ENCODE measurements at places on chromosomes 7 and 10. TPM values are rescaled to one million over a fixed set of nuclear protein-coding genes. Genes with fewer than 3 reads are reported as not detected.

C10orf53 gene
- total RNA-seq = not detected

SPDYE11 gene
- total RNA-seq = not detected

CRYGN gene
- not detected for total RNA-seq

ZNF736 gene
- total RNA-seq = 7.9 TPM

AGMO gene
- total RNA-seq = not detected

CHRM2 gene
- total RNA-seq = not detected

CREB5 gene
- total RNA-seq = 1.7 TPM

IGFBP3 gene
- 6.7 TPM for total RNA-seq

HMX3 gene
- total RNA-seq = not detected

UCN3 gene
- total RNA-seq = not detected

MARCHF5 gene
- total RNA-seq = 19.7 TPM

VAX1 gene
- total RNA-seq = not detected

C7orf33 gene
- not detected for total RNA-seq

TMEM213 gene
- not detected for total RNA-seq

GDF2 gene
- not detected for total RNA-seq

HEPACAM2 gene
- total RNA-seq = not detected

CARD11 gene
- 46.0 TPM for total RNA-seq

PNLIP gene
- total RNA-seq = not detected

CCDC3 gene
- total RNA-seq = 2.2 TPM

CYP3A5 gene
- not detected for total RNA-seq

MKX gene
- 0.09 TPM for total RNA-seq

Measured in endothelial cell of coronary artery (primary cell).